ENCODE measurements at places on chromosomes 3 and 15.
A peak's percentile ranks its signal among the peaks of the same experiment; 100 is the strongest.

GRCh38 chr3:13160619-13161018 is 87.4 kb upstream of the IQSEC1 start:
- DNase-seq = no peak

DNA sequence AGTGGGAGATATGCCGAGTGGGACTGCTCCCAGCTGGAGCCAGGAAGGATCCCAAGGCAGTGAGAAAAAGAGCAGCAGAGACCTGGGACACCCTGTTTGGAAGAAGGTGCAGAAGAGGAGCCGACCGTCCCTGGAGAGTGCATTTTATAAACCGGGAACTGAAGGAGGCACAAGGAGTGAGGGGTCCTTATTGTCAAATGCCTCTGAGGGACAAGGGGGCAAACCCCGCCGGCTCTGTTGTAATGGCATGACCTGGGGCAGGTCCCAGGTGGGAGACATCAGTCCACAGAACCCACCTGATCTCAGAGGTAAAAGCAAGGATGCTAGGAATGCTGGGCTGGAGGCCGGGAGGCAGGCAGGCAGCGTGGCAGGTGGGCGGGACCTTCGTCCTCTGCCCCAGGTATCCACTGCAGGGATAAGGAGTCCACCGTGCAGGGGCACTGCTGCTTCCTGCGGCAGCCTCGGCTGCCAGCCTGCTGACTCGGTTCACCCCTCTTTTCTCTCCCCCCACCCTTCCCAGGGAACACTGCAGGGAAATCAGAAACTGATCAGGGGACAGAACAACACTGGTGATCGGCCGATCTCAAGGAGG is 26.9 kb downstream of the ADAMTS17 start:
- DNase-seq = no peak

- DNase-seq = no peak
Observed at GRCh38 chr3:14139771-14140170, 14.9 kb downstream of the TMEM43 start.

DNA sequence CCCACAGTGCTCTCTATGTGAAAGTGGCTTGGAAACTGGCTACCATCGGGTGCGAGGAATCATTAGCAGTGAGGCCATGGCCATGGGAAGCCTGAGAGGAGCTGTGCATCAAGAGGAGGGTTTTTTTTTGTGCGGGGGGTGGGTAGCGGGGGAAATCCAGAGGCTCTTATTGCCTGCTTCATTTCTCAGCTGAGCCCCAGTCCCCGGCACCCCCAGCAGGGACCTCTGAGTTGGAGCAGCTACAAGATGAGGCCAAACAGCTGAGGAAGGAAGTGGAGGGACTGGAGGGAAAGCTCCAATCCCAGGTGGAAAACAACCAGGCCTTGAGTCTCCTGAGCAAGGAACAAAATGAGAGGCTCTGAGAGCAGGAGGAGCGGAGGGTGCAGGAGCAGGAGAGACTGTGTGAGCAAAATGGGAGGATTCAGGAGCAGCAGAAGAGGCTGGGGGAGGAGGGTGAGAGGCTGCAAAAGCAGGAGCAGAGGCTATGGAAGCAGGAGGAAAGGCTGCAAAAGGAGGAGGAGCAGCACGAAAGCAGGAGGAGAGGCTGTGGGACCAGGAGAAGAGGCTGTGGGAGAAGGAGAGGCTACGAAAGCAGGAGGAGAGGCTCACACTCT is 76.7 kb downstream of the ADAMTS7 start:
- no peak for DNase-seq

DNA sequence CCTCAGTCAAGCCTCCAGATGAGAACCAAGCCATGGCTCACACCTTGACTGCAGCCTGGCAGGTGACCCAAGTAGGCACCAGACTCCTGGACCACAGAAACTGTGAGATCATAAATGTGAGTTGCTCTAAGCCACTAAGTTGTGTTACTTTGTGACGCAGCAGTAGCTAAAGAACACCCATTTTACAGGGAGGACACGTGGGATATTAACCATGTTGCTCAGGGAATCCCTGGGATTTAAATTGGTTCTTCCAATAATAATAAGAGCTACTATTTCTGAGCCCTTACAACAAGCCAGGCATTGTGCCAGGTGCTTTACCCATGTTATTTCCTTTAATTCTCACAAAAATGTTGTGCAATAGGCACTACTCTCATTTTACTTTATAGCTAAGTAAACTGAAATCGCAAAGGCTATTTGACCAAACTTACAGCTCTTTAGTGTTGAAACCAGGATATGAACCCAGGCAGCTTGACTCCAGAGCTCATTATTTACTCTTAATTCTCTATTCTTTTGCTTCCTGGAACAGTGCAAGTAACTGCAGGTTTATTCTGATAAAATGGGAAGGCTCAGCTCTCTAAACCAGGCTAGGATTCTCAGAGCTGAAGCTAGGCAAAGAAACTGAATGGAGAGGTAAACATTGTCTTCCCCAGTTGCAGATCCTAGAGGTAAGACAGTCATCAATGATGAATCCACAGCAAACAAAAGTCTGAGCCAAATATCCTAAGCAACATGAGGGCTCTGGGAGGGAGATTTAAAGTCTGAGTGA is 294.4 kb downstream of the KBTBD8 start:
- DNase-seq = no peak

DNA sequence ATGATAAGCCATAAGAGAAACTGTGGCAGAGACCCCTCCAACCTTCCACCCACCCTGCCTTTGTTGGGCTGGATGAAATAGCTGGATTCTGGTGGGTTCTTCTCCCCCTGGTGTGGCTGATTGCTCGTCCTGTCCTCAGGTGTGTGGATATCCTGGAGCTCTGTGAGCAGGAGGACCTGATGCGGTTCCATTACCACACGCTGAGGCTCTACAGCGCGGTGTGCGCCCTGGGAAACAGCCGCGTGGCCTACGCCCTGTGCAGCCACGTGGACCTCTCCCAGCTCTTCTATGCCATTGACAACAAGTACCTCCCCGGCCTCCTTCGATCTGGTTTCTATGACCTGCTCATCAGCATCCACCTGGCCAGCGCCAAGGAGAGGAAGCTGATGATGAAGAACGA is 306.3 kb upstream of the CHRM5 start:
- no peak for DNase-seq

GRCh38 chr15:55282284-55282833 is 7.3 kb downstream of the RAB27A start:
- no peak for DNase-seq

DNA sequence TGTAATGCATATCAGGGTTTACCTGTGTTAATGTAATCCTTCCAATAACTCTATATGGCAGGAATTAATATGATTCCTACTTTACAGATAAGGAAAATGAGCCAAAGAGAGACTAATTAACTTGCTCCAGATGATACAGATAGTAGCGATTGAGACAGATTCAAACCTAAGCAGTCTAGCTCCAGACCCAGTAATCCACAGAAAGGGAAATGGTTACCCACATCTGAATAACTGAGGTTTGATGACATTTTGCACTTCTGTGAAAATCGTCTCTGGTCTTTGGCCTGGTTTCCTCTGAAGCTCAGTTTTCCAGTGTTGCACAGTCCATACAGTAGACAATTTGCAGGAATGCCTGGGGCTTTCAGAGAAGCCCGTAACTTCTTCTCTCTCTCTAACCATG is 177.1 kb upstream of the UMPS start:
- DNase-seq = no peak

DNA sequence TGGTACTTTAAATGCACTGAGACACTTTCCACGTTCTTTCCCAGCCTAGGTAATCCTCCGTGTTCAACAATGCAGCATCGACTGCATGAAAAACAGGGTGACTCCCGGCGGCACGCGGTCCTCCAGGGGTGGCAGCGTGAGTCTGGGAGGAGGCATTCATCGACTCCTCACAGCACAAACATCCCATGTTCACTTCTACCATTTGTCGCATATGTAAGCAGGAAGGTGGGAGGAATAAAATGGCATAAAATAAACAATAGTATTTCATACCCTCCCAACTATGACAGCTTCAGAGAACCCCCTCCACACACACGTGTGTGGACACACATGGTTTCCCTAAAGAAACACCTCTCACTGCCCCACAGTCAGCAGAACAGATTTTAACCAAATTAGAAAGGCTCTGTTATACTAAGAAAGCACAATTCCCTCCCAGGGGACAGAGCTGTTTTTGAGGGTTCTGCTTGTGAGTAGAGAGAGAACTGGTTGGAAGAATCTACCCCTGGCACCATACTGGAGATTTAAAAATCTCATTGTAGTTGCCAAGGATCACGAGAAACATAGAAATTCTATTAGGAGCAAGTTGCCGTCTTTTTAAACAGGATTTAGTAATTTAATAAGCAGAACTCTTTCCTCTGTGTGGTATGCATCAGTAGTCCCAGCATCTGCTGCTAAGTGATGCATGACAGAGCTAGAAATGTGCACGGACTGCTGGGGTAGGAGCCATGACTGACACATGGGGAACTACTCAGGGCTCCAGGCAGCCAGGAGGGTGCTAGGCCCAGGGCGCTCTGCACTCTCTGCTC is 6.0 kb downstream of the FAM43A start:
- DNase-seq = peak; percentile 49

- no peak for DNase-seq
Observed at GRCh38 chr3:141278196-141279076, 46.8 kb downstream of the PXYLP1 start.

DNA sequence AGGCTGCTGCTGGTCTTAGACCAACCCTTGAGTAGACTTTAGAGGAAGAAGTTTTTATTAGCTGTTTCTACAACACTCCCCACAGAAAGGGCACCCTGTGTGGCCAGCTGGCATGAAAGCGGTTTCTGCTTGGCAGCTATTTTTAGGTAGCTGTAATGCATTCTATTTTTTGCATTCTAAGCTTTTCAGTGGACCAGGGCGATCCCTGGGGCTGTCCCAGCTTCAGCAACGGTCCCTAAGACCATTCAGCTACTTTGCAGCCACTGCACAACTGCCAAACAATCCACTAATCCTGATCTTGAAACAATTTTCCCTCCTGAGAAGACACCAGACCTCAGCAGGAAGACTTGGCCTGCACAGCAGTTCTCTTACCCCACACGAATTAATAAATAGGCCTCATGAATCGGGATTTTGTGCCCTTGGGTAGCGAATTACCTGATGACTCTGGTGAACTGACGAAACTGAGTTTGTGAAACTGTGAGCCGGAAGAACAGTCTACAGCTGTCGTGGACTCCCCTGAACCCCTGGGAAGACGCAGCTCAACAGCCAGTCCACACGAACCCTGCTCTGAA is 14.6 kb upstream of the TFRC start:
- peak; percentile 32 for DNase-seq

DNA sequence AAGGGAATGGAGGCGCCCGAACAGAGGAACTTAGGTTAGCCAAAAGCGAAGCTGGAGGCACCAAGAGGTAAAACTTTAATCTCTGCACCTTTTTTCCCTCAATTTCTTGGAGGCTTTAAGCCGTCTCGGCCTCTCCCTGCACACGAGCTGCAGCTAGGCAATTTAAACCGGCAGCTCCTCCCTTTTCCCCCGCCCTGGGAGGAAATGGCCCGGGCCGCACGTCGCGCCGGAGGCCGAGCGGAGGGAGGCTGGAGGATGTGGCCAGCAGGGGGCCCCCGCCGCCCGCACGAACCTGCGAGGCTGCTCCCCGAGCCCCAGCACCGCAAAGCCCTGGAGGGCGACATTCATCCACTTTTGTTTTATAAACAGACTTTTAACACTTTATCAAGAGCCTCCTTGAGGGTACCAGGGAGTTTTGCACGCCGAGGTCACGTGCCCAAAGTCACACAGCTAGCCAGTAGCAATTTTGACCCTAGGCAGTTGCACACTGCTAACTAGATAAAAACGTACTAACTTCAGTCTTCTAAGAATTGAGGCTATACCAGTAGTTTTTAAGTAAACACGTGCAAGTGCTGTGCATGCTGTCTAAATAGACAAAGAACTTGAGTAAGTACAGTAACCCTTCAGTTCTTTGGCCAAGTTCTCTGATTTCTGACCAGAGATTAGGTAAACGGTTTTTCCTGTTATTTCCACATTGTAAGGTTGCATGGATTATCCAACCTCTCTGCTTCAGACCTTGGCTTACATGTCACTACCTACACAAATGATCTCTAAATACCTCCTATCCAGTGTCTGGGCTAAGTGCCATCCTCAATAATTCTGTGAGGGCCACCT is 668 bp upstream of the XXYLT1 start:
- peak; percentile 85 for DNase-seq

DNA sequence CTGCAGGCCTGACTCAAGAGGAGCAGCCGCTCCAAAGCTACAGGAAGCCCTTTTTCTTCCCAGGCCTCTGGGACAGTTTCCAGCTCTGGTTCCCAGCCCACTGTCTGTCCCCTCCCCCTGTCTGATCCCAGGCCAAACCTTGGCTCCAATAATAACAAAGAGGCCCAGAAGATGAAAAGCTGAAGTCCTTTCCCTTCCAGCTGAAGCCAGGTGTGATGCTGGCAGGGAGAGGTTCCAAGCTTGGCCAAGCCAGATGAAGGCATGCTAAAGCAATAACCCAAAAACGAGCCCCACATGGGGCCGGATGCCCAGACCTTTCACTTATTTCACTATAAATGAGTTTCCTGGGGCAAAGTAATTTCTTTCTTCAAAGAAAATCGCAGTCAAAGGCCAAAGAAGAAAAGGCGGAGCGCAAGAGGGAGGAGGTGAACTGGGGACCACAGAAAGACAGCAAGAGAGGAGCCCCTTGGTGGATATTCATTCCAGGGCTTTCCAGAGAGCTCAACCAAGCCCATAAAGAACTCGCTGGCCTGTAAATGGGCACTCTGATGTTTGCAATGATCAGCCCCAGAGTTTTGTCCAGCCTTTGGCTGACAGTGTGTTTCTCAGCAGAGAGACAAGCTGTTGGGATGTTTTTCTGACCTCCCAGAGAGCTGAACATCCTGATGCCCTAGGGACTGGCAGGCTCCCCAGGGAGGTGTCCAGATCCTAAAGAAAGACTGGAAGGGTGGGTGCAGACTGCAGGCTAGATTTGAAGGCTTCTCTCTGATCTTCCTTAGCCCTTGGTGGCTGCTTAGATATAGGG is 157.6 kb downstream of the UACA start:
- no peak for DNase-seq

GRCh38 chr3:72181251-72181650 is 396.3 kb upstream of the PROK2 start:
- DNase-seq = no peak

GRCh38 chr3:71511037-71511436 is 72.5 kb downstream of the FOXP1 start:
- DNase-seq = no peak

DNA sequence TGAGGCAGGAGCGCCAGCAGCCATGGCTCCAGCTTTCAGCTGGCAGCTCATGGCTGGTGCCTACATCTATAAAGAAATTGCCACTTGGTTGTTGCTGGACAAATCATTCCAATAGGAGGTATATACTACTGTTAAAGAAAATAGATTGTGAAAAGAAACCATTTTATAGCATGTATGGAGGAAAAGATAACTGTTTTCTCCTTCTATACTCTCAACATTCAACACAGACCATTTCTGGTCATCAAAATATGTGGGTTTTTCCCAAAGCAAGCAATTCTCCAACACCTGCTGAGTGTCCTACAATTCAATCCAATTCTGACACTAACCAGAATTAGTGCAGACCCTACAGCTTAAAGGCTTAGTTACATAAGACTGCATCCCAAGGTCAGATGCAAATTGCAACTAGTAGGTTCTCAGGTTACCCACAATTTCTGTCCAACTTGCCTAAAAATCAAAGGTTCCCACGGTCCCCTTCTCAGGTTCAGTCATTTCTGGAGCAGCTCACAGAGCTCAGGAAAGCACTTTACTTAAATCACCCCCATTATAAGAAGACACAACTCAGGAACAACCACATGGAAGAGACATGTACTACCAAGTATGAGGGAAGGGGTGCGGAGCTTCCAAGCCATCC is 42.4 kb upstream of the STRIT1 start:
- DNase-seq = no peak
